Right hindlimb (tissue), 1 donor: ENCODE measurements at places on chromosomes 16 and 17.
A peak's percentile ranks its signal among the peaks of the same experiment; 100 is the strongest.

- DNase-seq: no peak
These were observed 1508.2 kb downstream of the CDH11 start for GRCh38 chr16:63613701-63614100.

- no peak for DNase-seq
These were observed 166.3 kb upstream of the FOXF1 start for GRCh38 chr16:86343796-86344585.

GRCh38 chr17:59513934-59514841, 51.2 kb upstream of the DHX40 start:
- DNase-seq: peak; percentile 59

DNA sequence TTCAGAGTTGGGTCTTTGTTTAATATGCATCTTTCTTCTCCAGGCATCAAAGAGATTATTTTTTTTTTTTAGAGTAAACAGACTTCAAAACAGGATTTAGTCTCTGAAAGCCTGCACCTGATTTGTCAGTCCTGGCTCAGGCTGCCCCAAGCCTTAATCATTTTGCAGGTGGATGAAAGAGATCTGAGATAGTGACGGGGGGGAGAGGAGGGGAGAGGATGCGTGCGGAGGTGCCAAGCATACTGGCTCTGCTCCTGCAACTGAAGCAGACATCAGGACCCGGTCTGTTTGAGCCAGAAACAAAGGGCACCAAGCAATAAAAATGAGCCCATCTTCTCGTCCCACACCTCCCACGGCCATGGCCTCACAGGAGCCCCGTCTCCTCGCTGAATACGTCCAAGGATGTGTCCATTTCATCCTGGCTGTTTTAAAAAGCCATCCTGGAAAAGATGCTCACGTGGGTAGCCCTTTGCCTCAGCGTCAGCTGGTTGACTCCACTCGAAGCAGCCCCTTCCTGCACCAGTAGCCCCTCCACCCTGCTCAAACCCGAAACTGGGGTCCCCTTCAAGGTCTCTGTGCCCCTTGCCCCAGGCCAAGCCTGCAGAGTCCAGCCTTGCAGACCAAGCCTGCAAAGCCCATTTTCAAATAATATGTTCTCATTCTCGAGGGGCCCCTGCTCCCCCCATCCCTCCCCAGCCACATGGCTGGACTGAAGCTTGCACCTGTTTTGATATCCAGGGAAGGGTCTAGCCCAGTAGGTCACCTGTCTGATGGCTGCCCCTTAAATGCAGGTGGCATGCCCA, 84.8 kb upstream of the TNRC6C start:
- DNase-seq: no peak

GRCh38 chr17:31105991-31106390, 11.2 kb downstream of the NF1 start:
- no peak for DNase-seq

- no peak for DNase-seq
These were observed 42.0 kb downstream of the RPA1 start for GRCh38 chr17:1871756-1872155.

DNA sequence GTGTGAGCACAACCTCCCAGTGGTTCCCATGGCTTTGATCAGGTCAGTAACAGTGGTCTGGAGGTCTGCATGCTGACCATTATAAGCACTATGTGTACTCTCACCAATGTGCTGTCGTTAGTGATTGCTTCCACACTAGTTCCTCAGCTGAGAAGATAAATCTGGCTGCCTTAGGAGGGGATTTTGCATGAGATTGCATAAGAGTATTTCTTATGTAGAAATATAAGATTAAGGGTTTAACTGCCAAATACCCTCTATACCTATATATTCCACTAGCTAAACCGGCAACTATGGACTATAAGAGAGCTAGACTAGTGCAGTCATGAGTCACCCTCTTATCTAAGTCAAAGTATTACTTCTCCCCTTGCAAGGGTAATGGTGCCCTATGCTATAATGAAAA, 580.2 kb downstream of the CDH11 start:
- DNase-seq: no peak

DNA sequence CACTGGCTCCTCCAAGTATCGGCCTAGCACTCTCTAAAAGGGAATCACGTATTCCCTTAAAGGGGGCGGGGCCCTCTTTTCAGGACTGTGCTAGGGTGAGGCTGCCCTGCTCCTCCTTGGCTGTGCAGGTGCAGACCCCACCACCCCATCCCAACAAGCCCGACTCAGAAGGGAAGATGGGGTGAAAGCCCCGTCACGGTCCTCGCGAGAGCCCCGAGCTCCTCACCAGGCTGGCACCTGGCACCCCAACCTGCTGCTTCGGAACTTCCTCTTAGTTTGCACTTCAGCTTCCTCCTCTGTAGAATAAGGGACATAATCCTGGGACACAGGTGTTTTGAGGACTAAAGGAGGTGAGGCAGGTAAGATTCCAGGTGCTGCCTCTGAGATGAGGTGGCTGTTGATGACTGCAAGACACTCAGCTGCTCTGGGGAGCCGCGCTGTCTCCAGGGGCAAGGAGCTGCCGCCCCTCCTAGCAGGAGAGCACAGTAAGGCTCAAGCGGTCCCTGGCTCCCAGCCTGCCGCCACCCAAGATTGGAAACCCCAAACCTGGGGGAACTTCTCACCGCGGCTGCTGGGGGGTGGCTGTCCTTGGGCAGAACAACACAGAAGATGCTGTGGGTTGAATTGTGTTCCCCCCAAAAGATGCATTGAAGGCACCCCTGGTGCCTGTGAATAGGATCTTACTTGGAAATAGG, 88.8 kb downstream of the MGAT5B start:
- DNase-seq: no peak

GRCh38 chr16:82633964-82634600, 7.3 kb downstream of the CDH13 start:
- DNase-seq: peak; percentile 83

GRCh38 chr17:61495161-61495857, 43.1 kb downstream of the TBX4 start:
- DNase-seq: peak; percentile 53

GRCh38 chr16:85986931-85987749, 88.2 kb downstream of the IRF8 start:
- no peak for DNase-seq

DNA sequence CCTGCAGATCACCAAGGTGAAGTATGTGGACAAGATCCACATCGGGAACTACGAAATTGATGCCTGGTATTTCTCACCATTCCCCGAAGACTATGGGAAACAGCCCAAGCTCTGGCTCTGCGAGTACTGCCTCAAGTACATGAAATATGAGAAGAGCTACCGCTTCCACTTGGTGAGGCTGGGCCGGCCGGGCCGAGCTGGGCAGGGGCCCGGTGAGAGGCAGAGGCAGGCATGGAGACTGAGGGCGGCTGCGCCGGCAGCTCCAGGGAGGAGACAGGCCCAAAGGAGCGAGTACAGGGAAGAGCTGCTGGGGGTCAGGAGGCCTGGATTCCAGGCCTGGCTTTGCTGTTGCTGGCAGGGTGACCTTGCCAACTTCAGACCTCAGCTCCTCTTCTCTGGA, 8.3 kb downstream of the PRSS8 start:
- no peak for DNase-seq

DNA sequence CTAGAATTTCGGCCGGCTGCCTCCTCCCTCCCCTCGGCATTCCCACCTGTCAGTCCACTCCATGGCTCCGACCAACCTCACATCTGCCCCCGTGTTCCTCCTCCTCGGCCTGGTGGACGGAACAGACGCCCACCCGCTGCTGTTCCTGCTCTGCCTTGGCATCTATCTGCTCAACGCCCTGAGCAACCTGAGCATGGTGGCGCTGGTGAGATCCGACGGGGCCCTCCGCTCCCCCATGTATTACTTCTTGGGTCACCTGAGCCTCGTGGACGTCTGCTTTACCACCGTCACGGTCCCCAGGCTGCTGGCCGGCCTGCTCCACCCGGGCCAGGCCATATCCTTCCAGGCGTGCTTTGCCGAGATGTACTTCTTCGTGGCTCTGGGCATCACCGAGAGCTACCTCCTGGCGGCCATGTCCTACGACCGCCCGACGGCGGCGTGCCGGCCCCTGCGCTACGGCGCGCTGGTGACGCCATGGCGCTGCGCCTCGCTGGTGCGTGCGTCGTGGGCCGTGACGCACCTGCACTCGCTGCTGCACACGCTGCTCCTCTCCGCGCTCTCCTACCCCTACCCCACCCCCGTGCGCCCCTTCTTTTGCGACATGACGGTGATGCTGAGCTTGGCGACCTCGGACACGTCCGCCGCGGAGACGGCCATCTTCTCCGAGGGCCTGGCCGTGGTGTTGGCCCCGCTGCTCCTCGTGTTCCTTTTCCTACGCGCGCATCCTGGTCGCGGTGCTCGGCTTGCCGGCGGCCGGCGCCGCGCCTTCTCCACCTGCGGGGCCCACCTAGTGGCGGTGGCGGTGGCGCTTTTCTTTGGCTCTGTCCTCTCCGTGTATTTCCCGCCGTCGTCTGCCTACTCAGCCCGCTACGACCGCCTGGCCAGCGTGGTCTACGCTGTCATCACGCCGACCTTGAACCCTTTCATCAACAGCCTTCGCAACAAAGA, at the start of gene OR3A2:
OR3A2 (minus strand) TSS at position 440 of the 948 bp plus-strand sequence.
- DNase-seq: no peak
